ENCODE measurements at places on chromosomes 5 and 9.

DNA sequence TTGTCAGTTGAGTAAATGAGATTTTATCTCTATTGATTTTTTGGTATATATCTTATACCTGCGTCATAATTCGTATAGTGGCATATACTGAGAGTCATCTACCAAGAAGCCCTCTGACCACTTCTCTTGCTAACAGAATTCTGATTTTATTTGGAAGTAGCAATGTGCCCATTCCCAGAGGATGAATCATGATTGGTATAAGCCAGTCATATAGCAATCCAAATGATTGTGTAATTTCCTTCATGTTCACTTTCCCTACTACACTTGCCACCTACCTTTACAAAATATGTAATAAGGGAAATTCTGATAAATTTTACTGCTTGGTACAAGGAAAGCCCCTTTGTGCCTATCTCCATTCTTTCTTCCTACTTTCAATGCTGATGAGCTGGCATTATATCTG is 16.1 kb upstream of the ZNF462 start:
- H3K4me3 ChIP-seq: no peak overlapping the region
- DNase-seq: no peak
- H3K27me3 ChIP-seq: no peaks in the 10 kb centered on the region
- no peaks in the 10 kb centered on the region for H3K36me3 ChIP-seq

GRCh38 chr5:112165399-112165798 is 253.7 kb downstream of the EPB41L4A start:
- no peaks in the 10 kb centered on the region for H3K27me3 ChIP-seq
- H3K27ac ChIP-seq: no peak overlapping the region
- peaks cover 17% of the 10 kb centered on the region for H3K4me1 ChIP-seq
- H3K36me3 ChIP-seq: peaks cover 87% of the 10 kb centered on the region

GRCh38 chr5:7869474-7870136 is 657 bp downstream of the MTRR start:
- DNase-seq: no peak
- peaks cover 35% of the 10 kb centered on the region for H3K36me3 ChIP-seq
- H3K27me3 ChIP-seq: no peaks in the 10 kb centered on the region

DNA sequence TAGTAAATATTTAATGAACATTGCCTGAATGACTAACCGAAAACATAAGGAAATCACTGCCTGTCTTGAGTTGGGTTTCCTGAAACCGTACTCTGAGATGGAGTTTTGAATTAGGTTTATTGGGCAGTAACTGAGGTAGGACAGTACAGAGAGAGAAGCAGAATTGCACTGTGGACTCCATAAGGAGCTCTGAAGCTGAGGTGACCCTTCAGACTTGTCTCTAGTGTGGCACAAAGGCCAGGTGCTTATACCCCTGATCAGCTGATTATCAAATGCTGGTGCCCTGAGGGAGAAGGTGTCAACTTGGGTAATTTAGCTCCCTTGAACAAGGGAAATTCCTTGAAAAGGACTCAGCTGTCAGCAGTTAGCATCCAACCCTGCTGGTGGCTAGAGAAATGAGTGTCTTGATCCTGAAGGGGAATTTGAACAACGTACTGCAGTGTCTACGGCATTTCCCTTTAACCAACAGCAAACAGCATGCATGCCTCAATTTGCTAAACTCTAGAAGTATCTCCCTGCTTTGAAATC is 135.0 kb upstream of the SMARCA2 start:
- H3K27ac ChIP-seq: no peak overlapping the region
- no peaks in the 10 kb centered on the region for H3K27me3 ChIP-seq
- H3K4me3 ChIP-seq: no peak overlapping the region
- peak; percentile 57 for DNase-seq

GRCh38 chr9:130565792-130566191 is 13.6 kb upstream of the FUBP3 start:
- no peak for DNase-seq
- H3K4me1 ChIP-seq: no peaks in the 10 kb centered on the region
- H3K4me3 ChIP-seq: no peak overlapping the region

DNA sequence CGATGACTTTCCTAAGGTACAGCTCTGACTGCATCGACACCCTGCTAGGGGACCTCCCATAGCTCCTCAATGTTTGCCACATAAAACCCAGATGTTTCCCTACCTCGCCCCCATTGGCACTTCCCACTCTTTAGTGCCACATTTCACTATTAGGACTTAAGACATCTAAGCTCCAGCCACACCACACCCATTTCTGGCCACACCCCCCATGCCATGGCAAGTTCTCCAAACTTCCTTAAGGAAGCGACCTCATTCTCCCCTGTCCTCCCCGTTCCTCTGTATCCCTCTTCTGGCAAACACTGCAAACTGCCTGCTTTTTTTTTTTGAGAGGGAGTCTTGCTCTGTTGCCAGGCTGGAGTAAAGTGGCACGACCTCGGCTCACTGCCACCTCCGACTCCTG is 62.9 kb downstream of the USP20 start:
- peak overlapping the region; percentile 12 for H3K27ac ChIP-seq
- peaks cover 16% of the 10 kb centered on the region for H3K4me1 ChIP-seq
- H3K36me3 ChIP-seq: peaks cover 68% of the 10 kb centered on the region
- H3K4me3 ChIP-seq: no peak overlapping the region

DNA sequence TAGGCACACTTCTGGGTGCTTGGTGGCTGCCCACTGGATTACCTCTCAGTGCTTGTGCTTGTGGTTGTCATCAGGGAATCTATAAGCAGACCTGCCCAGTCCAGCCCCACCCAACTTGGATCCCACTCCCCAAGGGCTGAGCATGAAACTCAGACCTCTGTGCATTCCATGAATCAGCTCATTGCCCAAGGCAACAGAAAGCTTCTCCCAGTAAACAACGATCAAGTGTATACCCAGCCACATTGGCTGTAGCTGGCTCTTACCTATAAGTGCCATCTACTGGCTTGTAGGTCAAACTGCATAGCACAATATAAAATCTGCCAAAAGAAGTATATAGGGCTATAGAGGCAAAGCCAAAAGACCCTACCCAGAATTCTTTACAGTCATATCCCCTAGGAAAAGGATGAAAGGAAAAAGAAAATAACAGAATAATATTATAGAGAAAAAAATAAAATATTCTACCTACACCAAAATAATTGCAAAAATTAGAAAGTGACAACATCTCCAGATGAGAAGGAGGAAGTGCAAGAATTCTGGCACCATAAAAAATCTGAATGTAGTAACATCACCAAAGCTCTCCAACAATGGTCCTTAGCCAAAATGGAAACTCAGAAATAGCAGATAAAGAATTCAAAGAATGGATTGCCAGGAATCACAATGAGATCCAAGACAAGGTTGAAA is 321.0 kb upstream of the TRPC7 start:
- H3K27ac ChIP-seq: no peak overlapping the region
- no peaks in the 10 kb centered on the region for H3K27me3 ChIP-seq
- no peak overlapping the region for H3K4me3 ChIP-seq
- no peak for DNase-seq

- H3K36me3 ChIP-seq: no peaks in the 10 kb centered on the region
- no peaks in the 10 kb centered on the region for H3K27me3 ChIP-seq
- H3K4me1 ChIP-seq: no peaks in the 10 kb centered on the region
Measured at GRCh38 chr5:127223256-127223974, 67.2 kb upstream of the MEGF10 start.

DNA sequence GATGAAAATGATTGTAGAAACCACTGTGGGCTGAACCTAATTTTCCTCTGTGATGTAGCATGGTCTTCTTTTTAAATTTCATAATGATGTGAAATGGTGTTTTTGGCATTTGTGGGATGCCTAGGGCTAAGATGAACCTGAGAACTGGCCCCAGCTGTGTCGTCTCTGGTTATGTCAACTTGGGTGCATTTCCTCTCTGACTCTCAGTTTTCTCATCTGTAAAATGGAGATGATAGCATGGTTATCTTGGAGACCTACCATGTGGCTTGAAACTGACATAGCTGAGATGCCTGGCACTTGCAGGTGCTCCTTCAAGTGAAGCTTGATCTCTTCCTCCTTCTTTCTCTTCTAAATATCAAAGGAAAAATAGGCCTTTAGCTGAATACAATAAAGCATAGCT is 77.8 kb downstream of the BOD1 start:
- H3K27me3 ChIP-seq: no peaks in the 10 kb centered on the region
- H3K27ac ChIP-seq: no peak overlapping the region
- no peak for DNase-seq
- no peak overlapping the region for H3K4me3 ChIP-seq
- no peaks in the 10 kb centered on the region for H3K4me1 ChIP-seq

DNA sequence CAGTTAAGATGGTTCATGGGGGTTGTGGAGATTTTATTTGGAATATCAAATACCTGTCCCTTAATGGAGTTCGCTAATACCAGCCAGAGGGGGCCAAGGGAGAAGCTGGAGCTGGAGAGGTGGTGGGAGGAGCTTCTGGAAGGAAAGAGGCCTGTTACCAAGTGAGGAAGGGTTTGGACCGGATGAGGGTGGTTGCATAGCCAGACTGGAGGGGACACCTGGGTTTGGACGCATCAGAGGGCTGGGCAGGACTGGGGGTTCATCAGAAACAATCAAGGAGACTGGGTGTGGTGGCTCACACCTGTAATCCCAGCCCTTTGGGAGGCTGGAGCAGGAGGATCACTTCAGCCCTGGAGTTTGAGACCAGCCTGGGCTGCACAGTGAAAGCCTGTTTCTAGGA is 111.8 kb upstream of the IER5L start:
- H3K4me3 ChIP-seq: no peak overlapping the region
- H3K27ac ChIP-seq: no peak overlapping the region
- peak; percentile 53 for DNase-seq

DNA sequence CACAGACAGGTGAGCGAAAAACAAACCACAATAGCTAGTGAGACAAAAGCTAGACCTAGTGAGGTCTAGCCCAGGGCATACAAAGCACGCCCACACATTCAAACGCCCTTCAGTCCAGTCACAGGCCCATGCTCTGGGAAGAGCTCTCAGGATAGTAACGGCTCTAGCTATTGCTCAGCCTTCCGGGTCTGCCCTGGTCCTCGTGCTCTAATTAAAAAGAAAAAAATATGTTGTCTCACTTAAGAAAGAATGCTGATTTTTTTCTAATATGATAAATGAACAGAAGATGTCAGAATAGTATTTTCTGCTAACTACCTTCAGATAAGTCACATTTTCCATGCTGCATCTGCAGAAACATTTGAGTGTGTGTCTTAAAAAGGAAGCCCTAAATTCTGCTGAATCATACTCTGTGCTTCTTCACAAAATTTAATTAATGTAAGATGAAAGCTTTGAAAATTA is 94.5 kb downstream of the PLPP1 start:
- no peaks in the 10 kb centered on the region for H3K27me3 ChIP-seq
- H3K36me3 ChIP-seq: peaks cover 10% of the 10 kb centered on the region
- DNase-seq: no peak

DNA sequence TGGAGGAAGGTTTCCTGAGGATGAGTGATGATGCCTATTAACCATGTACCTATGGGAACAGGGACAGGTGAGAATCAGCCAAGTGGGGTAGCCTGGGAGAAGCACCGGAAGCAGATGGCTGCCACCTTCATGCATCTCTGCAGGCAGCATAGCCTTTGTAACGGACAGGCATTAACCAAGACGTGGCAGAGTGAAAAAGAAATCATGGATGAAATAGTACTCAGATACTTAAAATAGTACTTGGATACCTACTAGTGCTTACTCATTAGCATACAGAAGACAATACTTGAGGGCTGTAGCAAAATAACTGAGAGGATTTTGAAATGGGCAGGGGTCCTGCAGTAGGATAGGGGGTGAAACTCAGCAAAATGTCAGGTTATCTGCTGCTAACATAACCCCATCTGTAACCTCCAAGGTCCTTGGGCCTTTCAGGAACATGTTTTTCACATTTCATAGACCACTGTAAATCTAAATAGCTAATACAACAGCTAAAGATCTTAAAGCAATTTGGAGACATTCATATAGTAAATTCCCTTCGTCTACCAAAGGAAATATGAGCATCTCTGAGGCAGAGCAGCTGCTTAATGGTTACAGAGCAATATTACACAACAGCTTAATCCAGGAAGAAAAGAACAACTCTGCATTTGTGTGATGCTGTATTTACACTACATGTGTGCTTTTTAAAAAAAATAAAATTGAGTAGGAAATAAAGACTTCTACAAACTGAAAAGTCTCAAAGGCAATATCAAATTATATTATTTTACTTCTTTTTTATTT is 154.3 kb downstream of the NFIB start:
- no peaks in the 10 kb centered on the region for H3K27me3 ChIP-seq
- no peak overlapping the region for H3K4me3 ChIP-seq
- DNase-seq: no peak
- H3K36me3 ChIP-seq: no peaks in the 10 kb centered on the region

DNA sequence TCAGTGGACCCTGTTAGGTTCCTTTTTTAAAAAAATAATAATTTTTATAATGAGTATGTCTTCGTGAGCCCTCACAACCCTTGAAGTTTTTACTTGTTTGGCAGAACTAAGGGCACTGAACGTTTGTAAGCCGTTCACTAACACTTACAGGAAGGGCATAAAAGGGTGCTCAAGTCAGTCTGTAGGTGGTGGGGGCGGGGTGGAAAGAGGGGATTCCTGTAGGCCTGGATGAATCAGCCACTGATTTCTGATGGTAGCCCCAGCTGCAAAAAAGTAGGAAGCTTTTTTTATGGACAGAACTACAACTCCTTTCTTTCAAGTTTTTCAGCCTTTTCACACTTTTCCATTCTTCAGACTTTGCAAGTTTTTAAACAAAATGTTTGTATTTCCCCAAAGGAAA is 35.8 kb downstream of the PIK3R1 start:
- peak overlapping the region; percentile 45 for H3K4me3 ChIP-seq
- DNase-seq: no peak
- H3K27me3 ChIP-seq: no peaks in the 10 kb centered on the region
- H3K4me1 ChIP-seq: peaks cover 100% of the 10 kb centered on the region

- no peak overlapping the region for H3K4me3 ChIP-seq
- H3K36me3 ChIP-seq: no peaks in the 10 kb centered on the region
- H3K27ac ChIP-seq: no peak overlapping the region
- no peak for DNase-seq
Measured at GRCh38 chr9:124454791-124455443, 4.7 kb downstream of the ADGRD2 start.

DNA sequence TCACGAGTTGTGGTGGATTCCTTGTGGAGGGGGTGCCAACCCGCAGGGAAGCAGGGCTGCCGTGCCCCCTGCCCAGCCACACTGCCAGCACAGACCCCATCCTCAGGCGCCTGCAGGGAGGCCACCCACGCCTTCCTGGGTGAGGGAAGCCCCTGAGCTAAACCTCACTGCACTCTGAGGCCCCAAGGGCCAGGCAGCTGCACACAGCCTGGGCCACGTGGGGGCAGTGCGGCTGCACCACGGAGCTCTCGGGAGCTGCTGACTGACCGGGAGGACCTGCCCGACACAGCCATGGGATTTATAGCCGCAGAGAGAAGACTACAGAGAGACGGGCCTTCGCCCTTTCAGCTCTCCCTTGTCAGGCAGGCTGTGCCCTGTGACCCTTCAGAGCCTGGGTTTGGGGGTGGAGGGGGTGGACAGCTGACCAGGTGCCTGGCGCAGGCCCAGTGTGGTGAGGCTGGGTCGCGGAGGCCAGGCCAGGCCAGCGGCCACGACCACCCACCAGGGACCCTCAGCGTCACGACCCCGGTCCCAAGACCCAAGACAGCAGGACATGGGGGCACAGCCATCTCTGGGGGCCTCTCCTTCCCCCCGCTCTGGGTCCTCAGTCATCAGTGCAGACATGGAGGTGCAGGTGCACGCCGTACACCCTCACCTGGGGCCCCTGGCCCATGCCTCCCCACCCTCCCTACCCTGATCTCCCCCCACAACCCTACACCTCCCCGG is 4.3 kb upstream of the AHRR start:
- peaks cover 52% of the 10 kb centered on the region for H3K36me3 ChIP-seq
- peaks cover 21% of the 10 kb centered on the region for H3K4me1 ChIP-seq
- no peaks in the 10 kb centered on the region for H3K27me3 ChIP-seq
- no peak for DNase-seq

Data from esophagus muscularis mucosa (tissue), 4 donors.